Gastroesophageal sphincter (tissue), 4 donors: ENCODE measurements at places on chromosomes 7 and 10.

GRCh38 chr7:127770885-127771284, 118.9 kb downstream of the SND1 start:
- no peak for ATAC-seq

DNA sequence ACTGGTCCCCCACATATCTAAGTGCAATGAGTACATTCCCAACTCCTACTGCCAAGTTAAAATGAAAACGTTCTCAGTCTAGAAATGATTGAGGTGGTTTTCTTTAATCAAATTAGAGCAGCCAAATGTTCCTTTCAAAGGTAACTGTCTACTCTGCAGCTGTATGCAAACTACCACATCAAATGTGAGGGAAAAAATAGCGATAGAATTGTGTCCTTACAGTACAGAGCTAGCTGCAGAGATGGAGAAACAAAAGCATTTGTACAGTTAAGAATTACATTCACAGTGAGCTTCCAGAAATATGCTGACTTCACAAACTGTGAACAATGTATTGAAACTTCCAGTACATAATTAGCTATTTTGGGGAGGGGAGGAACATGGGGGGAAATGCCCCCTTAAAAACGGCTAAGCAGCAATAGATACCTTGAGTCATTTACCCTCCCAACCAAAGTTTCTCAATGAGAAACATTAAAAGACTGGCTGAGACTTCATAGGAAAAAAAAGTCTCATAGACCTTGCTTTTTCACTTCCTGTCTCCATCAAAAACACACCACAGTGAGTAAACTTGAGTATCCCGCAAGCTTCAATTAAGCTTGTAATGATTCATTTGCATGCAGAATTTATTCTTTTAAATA, 22.9 kb downstream of the CDK6 start:
- ATAC-seq, result no peak

- ATAC-seq, result no peak
Measured at GRCh38 chr10:18246967-18247366, 106.7 kb downstream of the CACNB2 start.

GRCh38 chr10:112092519-112092918, 91.0 kb downstream of the GPAM start:
- no peak for ATAC-seq

DNA sequence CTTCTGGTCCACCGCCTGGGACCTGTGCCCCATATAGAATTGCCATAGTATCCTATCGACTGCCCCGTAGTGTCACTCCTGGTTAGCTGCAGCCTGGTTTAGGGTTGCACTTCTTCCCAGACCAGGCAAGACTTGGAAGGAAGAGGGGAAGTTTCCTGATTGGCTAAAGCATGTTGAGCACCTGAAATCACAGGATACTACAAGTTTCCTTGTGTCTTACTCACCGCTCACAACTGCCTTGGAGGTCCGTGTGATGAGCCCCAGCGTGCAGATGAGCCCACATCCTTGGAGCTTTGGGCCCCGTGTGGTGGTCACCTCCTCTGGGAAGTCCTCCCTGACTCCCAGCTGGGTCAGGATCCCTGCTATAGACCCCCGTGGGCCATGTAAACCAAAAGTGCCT, 73.9 kb upstream of the GTF2I start:
- no peak for ATAC-seq

GRCh38 chr7:156886020-156886795, 6.8 kb downstream of the LMBR1 start:
- ATAC-seq, result no peak

GRCh38 chr10:28317760-28318159, 14.9 kb upstream of the MPP7 start:
- ATAC-seq, result no peak

- ATAC-seq, result no peak
Measured at GRCh38 chr7:105765846-105766245, 110.6 kb downstream of the ATXN7L1 start.
